Stimulated activated CD4-positive, alpha-beta T cell treated with anti-CD3 and anti-CD28 coated beads, Interleukin-4, amount 100 ng/mL, for 4 hours (primary cell): ENCODE measurements at places on chromosomes 1 and 21.

DNA sequence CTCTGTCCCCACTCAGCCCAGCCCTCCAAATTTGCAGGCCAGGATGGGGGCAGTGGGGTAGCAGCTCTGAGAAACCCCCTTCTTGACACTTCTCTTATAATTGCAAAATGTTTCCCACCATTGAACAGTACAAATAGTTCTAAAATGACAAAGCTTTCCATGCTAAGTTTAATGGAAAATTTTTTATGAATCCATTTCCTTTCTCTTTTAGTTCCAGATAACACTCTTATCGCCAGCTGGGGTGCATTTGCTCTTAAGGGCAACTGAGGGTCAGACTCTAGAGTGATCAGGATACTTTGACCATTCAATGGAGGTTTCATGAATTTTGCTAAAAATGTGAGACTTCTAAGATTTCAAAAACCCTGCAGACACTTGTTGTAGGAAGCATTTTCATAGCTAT lies 29.9 kb downstream of the PIK3C2B start:
- DNase-seq, result no peak

- DNase-seq, result peak; percentile 36
Measured at GRCh38 chr1:202998836-202999750, 8.1 kb upstream of the TMEM183A start.

DNA sequence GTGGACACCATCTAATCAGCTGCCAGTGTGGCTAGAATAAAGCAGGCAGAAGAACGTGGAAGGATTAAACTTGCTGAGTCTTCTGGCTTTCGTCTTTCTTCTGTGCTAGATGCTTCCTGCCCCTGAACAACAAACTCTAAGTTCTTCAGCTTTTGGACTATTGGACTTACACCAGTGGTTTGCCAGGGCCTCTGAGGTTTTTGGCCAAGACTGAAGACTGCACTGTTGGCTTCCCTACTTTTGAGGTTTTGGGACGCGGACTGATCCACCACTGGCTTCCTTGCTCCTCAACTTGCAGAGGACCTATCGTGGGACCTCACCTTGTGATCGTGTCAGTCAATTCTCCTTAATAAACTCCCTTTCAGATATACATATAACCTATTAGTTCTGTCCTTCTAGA lies 696.1 kb upstream of the NCAM2 start:
- DNase-seq, result no peak

DNA sequence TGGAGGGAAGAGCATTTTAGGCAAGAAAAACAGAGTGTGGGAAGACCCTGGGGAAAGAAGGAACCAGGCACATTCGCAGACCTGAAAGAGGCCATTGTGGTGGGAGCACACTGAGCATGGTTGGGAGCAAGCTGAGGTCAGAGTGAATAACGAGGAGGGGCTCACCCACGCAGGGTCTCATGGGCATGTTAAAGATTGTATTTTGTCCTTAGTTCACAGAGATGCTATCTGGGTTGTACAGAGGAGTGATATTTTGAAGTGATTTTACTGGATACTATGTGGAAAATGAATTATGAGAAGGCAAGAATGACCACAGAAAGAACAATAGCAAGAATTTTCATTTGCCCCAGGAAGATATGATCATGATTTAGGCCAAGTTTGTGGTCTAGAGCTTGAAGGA lies 578.3 kb upstream of the NR5A2 start:
- DNase-seq, result no peak

DNA sequence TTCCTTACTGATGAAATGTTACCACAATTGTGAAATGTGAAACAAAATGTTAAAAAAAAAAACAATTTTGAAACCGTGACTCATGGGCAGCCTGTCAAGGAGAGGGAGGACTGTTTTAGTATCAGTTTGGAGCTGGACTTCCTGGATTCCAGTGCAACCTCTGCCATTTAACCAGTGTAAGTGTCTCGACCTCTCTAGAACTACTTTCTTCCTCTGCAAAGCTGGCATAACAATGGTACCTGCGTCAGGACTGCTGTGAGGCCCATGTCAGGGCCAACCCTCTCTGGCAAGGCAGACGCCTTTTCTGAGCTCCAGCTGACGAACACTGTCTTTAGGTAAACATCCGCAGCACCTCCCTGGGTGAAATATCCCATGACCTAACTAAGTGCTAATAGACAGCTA lies 20.9 kb downstream of the URB1 start:
- DNase-seq, result no peak

GRCh38 chr1:156803086-156803851 lies 13.4 kb downstream of the SH2D2A start:
- no peak for DNase-seq

DNA sequence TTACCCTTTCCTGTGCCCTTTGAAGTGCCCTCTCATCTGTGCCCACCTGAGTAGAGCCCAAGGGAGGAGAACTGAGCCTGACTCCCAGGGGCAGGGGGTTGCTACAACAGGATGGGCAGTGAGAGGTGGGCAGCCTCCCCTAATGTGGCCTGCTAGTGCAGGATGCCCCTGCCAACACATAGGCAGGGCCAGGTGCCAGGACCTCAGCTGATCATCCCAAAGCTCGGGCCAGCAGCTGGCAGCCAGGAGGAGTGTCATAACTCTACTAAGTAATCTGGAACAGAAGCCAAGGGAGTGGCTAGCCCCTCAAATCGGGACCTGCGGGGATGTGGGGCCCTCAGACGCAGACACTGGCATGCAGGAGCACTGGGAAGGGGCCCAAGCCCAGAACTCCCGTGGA lies 208.8 kb upstream of the RAB4A start:
- no peak for DNase-seq

- no peak for DNase-seq
Measured at GRCh38 chr1:226576601-226577000, 28.0 kb downstream of the STUM start.

GRCh38 chr21:17462276-17462981 lies 50.4 kb upstream of the CXADR start:
- DNase-seq, result no peak

GRCh38 chr21:42121794-42122193 lies 50.7 kb downstream of the UMODL1 start:
- no peak for DNase-seq
